ENCODE measurements at places on chromosomes 5 and 9. TPM values are rescaled to one million over a fixed set of nuclear protein-coding genes. Genes with fewer than 3 reads are reported as not detected.

Gene KCNIP1
- total RNA-seq: 0.20 TPM

Gene SERF1A
- 0.59 TPM for total RNA-seq

Gene GLRA1
- total RNA-seq: not detected

Gene SPAAR
- total RNA-seq: 26.6 TPM

Gene PCDHA10
- 0.13 TPM for total RNA-seq

Gene SPINK7
- not detected for total RNA-seq

Gene TBC1D9B
- total RNA-seq: 57.2 TPM

Gene PCDHA9
- total RNA-seq: 0.13 TPM

Gene SPINK6
- not detected for total RNA-seq

Gene BNC2
- total RNA-seq: 8.9 TPM

Gene CEL
- total RNA-seq: 0.07 TPM

Gene TTC16
- total RNA-seq: not detected

Gene GOLM1
- total RNA-seq: 61.2 TPM

Gene BARHL1
- not detected for total RNA-seq

Gene DEPDC1B
- total RNA-seq: 19.1 TPM

Gene SPZ1
- total RNA-seq: not detected

Gene IL4
- not detected for total RNA-seq

Gene SPATA31D4
- not detected for total RNA-seq

Gene BAAT
- total RNA-seq: not detected

Gene FGD3
- not detected for total RNA-seq

Gene SNCAIP
- total RNA-seq: 5.7 TPM

Gene FBLL1
- total RNA-seq: not detected

Gene MSMP
- 1.0 TPM for total RNA-seq

Gene OCLN
- 0.53 TPM for total RNA-seq

Gene UNC5A
- total RNA-seq: 1.1 TPM

All from mammary microvascular endothelial cell (primary cell).